ENCODE measurements at places on chromosomes 12 and 14. TPM values are rescaled to one million over a fixed set of nuclear protein-coding genes. Genes with fewer than 3 reads are reported as not detected.

- H3K27me3 ChIP-seq, result no peaks in the 10 kb centered on the region
- H3K36me3 ChIP-seq, result no peaks in the 10 kb centered on the region
Measured at GRCh38 chr12:131012279-131013069, 58.8 kb downstream of the ADGRD1 start.

GRCh38 chr12:57216921-57217879 lies 606 bp downstream of the NXPH4 start:
- no peak for DNase-seq
- peaks cover 38% of the 10 kb centered on the region for H3K27me3 ChIP-seq
- H3K4me3 ChIP-seq, result no peak overlapping the region
- no peaks in the 10 kb centered on the region for H3K36me3 ChIP-seq
- H3K4me1 ChIP-seq, result peaks cover 41% of the 10 kb centered on the region

- no peak overlapping the region for H3K27ac ChIP-seq
- DNase-seq, result no peak
- no peaks in the 10 kb centered on the region for H3K36me3 ChIP-seq
Measured at GRCh38 chr12:83099436-83099835, 412.7 kb downstream of the TMTC2 start.

The SRRM4 gene
- total RNA-seq, result not detected

The FCF1 gene
- 4.9 TPM for total RNA-seq

- H3K27me3 ChIP-seq, result no peaks in the 10 kb centered on the region
- H3K4me1 ChIP-seq, result peaks cover 8% of the 10 kb centered on the region
- DNase-seq, result no peak
Measured at GRCh38 chr12:132451172-132451835, 38.6 kb upstream of the FBRSL1 start.

GRCh38 chr12:100044266-100044665 lies 59.5 kb upstream of the ANKS1B start:
- H3K36me3 ChIP-seq, result peaks cover 8% of the 10 kb centered on the region
- no peaks in the 10 kb centered on the region for H3K4me1 ChIP-seq
- H3K27ac ChIP-seq, result no peak overlapping the region
- H3K27me3 ChIP-seq, result no peaks in the 10 kb centered on the region

The FSCB gene
- not detected for total RNA-seq

DNA sequence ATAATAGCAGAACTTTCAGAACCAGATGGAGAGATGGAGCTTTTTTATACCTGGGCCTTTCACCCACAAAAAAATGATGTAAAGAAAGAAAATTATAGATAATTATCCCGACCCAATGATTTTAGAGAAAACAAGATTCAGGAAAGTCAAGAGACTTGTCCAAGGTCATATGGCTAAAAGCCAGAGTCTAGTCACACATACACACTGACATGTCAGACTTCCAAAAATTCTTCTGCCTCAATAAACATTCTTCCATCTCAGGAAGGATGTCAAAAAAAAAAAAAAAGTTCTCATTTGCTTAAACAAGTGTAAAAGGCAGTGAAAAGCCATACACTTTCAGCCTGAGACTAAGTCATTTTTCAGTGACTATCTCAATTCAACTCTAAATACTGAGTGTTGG lies 116.0 kb downstream of the PRICKLE1 start:
- H3K27me3 ChIP-seq, result no peaks in the 10 kb centered on the region
- H3K4me1 ChIP-seq, result peaks cover 3% of the 10 kb centered on the region
- H3K27ac ChIP-seq, result no peak overlapping the region
- DNase-seq, result no peak
- peaks cover 4% of the 10 kb centered on the region for H3K36me3 ChIP-seq

The COX8C gene
- not detected for total RNA-seq

- no peak for DNase-seq
- H3K27me3 ChIP-seq, result no peaks in the 10 kb centered on the region
- H3K4me1 ChIP-seq, result no peaks in the 10 kb centered on the region
- H3K27ac ChIP-seq, result no peak overlapping the region
- H3K4me3 ChIP-seq, result no peak overlapping the region
Measured at GRCh38 chr14:30242744-30243143, 315.1 kb upstream of the PRKD1 start.

The ASCL1 gene
- total RNA-seq, result not detected

Measured in body of pancreas (tissue), 4 donors.